ENCODE measurements at places on chromosomes 7 and 10.

DNA sequence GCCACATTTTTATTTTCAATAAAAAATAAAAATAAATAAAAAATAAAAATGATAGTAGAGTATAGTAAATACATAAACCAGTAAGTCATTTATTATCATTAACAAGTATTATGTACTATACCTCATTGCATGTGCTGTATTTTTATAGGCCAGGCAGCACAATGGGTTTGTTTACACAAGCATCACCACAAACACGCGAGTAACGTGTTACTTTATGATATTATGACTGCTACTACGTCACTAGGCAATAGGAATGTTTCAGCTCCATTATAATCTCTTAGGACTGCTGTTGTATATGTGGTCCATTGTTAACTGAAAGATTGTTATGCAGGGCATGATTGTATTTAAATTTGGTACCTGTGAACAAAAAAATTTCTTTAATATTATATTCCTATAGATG, 20.8 kb upstream of the SDHAF3 start:
- DNase-seq: no peak

DNA sequence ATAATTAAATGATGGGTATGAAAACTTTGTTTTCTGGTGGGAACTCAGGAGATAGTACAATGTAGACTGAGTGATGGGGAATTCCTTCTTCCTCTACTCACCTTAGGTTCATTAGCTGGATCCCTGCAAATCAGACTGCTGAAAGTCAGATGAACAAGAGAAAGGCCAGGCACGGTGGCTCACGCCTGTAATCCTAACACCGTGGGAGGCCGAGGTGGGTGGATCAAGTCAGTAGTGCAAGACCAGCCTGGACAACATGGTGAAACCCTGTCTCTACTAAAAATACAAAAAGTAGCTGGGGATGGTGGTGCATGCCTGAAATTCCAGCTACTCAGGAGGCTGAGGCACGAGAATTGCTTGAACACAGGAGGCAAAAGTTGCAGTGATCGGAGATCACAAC, 28.7 kb upstream of the ST8SIA6 start:
- no peak for DNase-seq

- no peak for DNase-seq
These were observed 51.0 kb upstream of the OSBPL3 start for GRCh38 chr7:25031007-25031406.

GRCh38 chr7:26307791-26308190, 16.1 kb downstream of the SNX10 start:
- no peak for DNase-seq

- no peak for DNase-seq
These were observed 41.4 kb downstream of the TOMM7 start for GRCh38 chr7:22781230-22781711.

- DNase-seq: no peak
These were observed 57.3 kb downstream of the ORC5 start for GRCh38 chr7:104150470-104150869.

GRCh38 chr10:15141136-15142054, 27.1 kb downstream of the NMT2 start:
- peak; percentile 18 for DNase-seq

GRCh38 chr10:61669849-61670248, 7.1 kb downstream of the CABCOCO1 start:
- DNase-seq: no peak

GRCh38 chr10:10294881-10295529, 722.7 kb upstream of the CELF2 start:
- no peak for DNase-seq

- no peak for DNase-seq
These were observed 278.1 kb downstream of the MAGI2 start for GRCh38 chr7:79175374-79175773.

GRCh38 chr7:68200051-68200670, 1203.5 kb downstream of the TYW1 start:
- DNase-seq: no peak

- no peak for DNase-seq
These were observed 897.9 kb upstream of the AUTS2 start for GRCh38 chr7:68700414-68700813.

DNA sequence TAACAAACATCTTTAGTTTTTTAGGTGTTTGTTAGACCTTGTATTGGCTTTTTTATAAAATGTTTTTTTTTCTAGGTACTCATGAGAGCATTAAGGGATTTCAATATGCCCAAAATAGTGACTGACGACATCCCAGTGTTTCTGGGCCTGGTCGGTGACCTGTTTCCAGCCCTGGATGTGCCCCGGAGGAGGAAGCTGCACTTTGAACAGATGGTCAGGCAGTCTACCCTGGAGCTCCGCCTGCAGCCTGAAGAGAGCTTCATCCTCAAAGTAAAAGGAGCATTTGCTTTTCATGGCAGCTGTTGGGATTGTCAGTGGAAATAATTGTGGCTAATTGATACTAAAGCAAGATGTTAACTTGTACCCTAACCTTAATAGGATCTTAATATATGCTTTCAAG, 161.5 kb downstream of the DNAH11 start:
- no peak for DNase-seq

DNA sequence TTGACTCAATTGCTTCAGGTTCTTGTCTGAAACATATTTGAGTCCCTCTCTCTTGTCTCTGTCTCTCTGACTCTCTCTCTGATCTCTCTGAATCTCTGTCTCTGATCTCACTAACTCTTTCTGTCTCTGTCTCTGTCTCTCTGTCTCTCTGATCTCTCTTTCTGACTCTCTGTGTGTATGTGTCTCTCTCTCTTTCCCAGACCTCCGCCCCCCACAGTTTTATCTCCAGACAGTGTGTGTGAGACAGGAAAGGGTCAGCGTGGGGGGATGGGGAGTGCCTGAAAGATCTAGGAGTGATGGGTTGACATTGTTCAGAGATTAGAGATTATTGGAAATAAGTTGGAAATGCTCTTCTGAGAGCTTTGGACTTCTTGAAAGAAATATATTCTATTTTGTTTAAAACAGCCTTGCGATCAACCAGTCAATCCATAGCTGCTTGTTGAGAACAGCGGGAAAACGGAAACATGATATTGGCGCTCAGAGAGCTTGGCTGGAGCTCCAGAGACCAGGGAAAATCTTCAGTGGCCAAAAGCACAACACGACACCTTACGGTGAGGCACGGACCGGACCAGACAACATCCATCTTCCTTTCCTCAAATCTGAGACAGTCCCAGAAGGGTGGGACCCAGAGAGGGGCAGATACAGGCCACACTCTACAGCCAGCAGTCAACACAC, 35.5 kb downstream of the CALML3 start:
- DNase-seq: no peak

All from activated CD4-positive, alpha-beta T cell treated with anti-CD3 and anti-CD28 coated beads for 24 hours (primary cell).